ENCODE measurements at places on chromosomes 4 and X.
A peak's percentile ranks its signal among the peaks of the same experiment; 100 is the strongest.

- no peak for DNase-seq
These were observed 111.5 kb downstream of the POLA1 start for GRCh38 chrX:24805201-24805600.

DNA sequence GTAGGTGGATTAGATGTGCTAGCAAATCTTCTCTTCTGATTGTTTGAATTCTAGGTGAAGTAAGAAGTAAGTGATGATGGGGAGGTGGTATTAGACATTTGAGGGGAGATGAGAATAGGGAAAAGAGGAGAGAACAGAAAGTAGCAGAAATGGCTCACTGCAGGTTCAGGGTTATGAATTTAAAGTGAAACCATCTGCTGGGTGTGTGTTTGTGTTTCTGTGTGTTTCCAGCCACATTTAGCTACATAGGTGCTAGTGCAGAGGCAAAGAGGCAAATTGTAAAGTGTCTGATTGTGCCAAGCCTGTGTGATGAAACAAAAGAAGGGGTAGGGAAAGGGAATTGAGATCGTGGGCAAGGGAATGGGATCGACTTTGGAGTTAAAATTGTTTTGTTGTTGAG, 50.6 kb downstream of the ZFX start:
- DNase-seq: no peak

DNA sequence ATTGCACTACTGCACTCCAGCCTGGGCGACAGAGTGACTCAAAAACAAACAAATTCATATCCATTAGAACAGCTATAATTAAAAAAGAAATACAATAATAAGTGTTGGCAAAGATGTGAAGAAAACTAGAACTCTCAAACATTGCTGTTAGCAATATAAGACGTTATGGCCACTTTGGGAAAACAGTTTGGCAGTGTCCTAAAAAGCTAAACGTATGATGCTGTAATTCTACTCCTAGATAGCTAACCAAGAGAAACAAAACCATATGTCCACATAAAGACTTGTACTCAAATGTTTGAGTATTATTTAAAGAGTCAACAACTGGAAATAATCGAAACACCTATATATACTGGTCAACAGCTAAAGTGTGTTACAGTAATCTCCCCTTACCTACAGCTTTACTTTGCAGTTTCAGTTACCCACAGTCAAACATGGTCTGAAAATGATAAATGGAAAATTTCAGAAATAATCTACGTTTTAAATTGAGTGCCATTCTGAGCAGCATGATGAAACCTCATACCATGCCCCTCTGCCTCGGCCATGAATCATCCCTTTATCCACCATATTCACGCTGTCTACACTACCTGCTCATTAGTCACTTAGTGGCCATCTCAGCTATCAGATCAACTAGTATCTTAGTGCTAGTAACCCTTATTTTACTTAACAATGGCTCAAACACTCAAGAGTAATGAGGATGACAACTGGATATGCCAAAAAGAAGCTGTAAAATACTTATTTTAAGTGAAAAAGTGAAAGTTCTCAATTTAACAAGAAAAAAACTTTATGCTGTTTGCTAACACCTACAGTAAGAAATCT, 4.9 kb downstream of the ELF2 start:
- no peak for DNase-seq

- no peak for DNase-seq
These were observed 35.3 kb downstream of the CD99L2 start for GRCh38 chrX:150863191-150863590.

- DNase-seq: no peak
These were observed 155.5 kb downstream of the RAB28 start for GRCh38 chr4:13328591-13328990.

GRCh38 chr4:38723726-38724474, 58.9 kb downstream of the TLR10 start:
- DNase-seq: no peak

GRCh38 chrX:47854474-47854873, 17.8 kb downstream of the ZNF81 start:
- DNase-seq: no peak

DNA sequence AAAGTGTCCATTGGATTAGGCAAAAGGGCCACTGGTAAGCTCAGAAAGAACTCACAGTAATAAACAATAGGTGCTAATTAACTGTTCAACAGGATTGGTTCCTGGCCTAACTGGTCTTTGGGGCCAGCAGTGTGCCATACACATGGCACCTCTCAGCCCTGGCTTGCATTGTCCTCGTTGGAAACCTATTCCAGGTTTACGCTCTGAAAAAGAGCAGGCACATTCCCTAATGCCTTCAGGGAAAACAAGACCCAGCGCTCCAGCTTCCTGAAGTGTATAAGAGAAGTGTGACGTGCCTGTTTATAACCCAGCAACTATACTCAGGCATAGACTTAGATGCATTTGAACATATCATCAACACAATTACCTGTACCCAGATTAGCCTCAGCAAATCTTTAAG, 51.9 kb upstream of the RBM47 start:
- no peak for DNase-seq

- DNase-seq: no peak
These were observed 114.8 kb upstream of the NEIL3 start for GRCh38 chr4:177194906-177195305.

GRCh38 chr4:154719087-154719486, 24.7 kb upstream of the LRAT start:
- DNase-seq: no peak

DNA sequence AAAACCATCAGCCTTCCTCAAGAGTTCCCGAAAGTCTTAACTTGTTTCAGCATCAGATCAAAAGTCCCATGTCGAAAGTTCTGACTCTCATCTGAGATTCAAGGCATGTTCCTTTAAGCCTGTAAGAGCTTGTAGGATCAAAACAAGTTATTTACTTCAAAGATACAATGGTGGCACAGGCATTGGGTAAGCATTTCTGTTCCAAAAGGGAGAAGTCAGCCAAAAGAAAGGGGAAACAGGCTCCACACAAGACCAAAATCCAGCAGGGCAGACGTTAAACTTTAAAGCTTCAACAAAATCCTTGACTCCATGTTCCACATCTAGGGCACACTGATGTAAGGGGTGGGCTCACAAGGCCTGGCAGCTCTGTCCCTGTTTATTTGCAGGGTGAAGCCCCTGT, 91.7 kb downstream of the FHDC1 start:
- DNase-seq: no peak

GRCh38 chr4:122711919-122712318, 20.6 kb upstream of the BBS12 start:
- DNase-seq: no peak

DNA sequence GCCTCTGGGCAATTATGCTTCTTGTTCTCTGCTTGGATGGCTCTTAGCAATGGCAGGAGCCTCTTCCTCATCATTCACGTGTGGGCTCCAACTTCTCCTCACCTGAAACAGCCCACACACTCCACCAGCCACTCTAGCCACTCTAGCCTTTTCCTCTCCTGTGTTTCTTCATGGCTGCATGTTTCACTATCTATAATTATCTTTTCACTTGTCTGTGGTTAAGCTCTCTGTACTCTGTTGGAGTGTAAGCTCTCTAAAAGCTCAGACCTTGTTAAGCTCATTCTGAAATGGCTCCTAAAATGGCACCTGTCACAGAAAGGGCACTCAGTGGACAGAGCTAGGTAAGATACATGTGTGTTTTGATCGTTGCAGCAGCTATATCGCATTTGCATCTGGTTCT, 80.0 kb downstream of the SH3KBP1 start:
- DNase-seq: no peak

GRCh38 chrX:112513154-112513553, 166.6 kb downstream of the LHFPL1 start:
- DNase-seq: no peak

GRCh38 chr4:92421920-92422319, 118.2 kb downstream of the GRID2 start:
- no peak for DNase-seq

GRCh38 chr4:186946682-186947294, 223.1 kb upstream of the FAT1 start:
- DNase-seq: no peak

- DNase-seq: no peak
These were observed 17.7 kb downstream of the ACSL1 start for GRCh38 chr4:184807797-184808712.

DNA sequence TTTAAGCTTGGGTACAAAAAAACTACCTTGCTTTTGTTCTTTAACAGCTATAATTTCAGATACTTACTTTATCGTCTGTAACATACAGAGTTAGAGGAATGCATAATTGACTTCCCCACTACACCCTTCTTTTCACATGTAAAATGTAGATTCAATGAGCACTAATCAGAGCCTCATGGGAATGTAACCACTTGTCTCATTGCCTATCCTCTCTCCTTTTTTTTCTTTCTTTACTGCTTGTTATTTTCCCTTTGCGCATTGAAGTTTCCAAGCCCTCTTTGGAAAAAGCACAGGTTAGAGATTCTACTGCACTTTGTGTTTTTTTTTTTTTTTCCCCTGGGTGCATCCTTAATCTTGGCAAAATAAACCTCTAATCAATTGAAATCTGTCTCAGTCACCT, 965.1 kb upstream of the PABPC4L start:
- DNase-seq: no peak

GRCh38 chr4:74092957-74093356, 6.0 kb downstream of the CXCL2 start:
- no peak for DNase-seq

GRCh38 chrX:981791-982626, 230.4 kb downstream of the CRLF2 start:
- no peak for DNase-seq

DNA sequence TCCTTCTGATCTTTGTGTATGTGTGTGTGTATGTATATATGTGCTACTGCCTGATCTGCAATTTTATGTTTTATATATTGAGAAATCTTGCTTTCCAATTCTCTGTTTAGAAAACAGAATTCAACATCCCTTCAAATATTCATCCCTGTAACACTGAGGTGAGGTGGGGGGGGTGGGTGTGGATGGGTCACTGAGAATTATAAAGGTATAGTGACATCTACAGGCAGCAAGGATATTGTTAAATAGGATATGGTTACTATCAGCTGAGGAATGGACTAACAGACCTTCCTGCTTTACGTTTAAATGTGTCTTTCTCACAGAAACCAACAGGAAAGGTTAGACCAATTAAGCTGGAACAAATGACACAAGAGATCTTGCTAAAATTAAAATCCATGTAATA, 19.0 kb upstream of the MAGEB2 start:
- DNase-seq: no peak

DNA sequence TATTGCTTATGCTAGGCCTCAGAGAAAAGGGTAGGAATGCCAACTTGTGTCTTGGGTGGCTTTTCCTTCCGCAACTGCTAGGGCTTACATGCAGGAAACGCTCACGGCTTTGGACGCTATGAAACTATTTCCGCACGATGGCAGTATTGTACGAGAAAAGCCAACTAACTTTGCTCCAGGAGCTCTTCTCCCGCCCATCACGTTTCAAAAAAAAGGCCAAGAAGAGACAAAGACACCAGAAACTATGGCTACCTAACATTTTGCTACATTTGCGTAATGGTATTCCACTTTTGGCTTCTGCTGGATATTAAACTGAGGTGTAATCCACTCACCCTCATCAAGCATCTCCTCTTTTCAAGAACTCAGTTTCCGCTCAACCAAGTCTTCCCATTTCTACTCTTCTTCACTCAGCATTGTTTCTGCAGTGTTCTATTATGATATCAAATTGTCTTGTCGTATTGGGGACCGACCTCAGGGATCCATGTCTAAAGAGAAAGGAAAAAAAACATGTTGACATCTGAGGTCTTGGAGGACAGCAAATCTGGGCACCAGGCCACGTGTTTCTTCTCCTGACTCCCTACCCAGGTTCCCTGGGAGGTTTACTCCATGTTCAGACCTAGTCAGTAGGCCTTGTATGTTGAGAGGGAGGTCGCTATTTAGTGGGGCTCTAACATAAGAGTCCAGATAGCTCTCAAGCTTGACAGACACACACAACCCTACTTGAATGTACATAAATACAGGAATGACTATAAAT, 239.4 kb upstream of the STK26 start:
- DNase-seq: no peak

DNA sequence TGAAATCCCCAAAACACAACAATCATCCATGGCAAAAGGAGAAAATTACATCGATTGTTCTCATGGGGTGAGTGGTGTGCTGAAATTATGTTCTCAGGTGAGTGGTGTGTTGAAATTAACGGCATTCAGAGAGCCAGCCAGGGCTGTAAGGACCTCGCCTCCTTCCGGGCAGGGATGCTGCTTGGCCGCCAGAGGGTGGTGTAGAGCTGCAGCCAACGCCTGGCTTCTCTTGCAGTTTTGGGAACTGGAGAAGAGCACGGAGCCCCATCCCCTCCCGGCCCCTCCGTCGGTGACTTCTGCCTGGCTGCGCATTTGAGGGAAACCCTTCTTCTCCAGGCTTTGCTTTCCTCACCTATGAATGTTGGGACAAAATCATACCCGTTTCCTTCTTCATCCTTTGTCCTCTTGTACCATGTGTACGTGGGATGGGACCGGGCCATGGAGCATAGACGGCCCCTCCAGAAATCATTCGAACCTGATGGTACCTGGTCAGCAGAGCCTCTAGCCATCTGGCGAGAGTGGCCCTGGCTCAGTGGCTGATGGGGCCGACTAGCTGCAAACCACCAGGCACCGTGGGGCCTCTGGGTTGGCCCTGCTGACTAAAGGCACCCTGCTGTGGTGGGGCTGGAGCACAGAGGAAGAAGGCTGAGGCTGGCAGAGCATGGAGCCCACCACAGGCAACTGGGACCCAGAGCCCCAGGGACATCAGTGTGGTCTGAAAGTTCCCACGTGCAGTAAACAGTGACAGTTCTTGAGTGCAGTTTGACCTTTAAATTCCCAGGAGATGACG, 28.4 kb downstream of the TRMT44 start:
- peak; percentile 13 for DNase-seq

DNA sequence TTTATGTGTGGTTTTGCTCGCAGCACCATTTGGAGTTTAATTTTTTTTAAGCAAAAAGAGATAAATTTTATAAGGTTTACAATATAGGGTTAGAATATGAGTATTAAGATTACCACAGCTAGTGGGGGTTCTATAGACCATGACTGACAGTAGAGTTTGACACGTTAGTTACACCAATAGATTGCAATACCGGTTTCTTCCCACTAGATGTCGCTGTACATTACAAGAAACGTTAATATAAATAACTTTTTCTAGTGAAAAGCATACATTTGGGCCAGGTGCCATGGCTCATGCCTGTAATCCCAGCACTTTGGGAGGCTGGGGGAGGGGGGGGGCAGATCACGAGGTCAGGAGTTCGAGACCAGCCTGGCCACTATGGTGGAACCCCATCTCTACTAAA, 433.6 kb downstream of the MAGEB5 start:
- DNase-seq: no peak

DNA sequence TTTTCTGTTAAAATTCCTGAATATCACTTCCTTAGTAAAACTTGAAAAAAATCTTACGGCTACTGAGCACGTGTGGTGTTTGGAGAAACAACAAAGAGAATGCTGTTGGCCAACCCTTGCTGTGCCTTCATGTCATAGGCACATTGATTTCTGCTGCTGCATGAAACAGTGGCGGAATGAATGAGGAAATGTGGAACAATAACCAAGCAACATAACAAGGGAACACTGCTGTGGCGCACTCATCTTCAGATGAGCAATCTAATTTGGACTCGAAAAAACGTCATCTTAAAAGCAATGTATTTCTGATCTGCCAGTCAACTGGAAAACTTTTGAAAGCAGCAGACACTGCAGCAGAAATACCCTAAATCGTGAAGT, 51.4 kb downstream of the PROM1 start:
- no peak for DNase-seq

- DNase-seq: no peak
These were observed 143.8 kb upstream of the VCX2 start for GRCh38 chrX:8314881-8315280.
